ENCODE measurements at places on chromosomes 13 and 19. TPM values are rescaled to one million over a fixed set of nuclear protein-coding genes. Genes with fewer than 3 reads are reported as not detected.
A peak's percentile ranks its signal among the peaks of the same experiment; 100 is the strongest.

- no peak for DNase-seq
These were observed 334.7 kb downstream of the IRS2 start for GRCh38 chr13:109451726-109452125.

GRCh38 chr13:106685143-106685542 lies 117.2 kb upstream of the ARGLU1 start:
- DNase-seq = no peak

Gene PRSS57
- not detected for total RNA-seq

Gene SYT3
- 1.8 TPM for total RNA-seq

Gene MED29
- total RNA-seq = 41.9 TPM

GRCh38 chr13:39777021-39777420 lies 121.6 kb downstream of the COG6 start:
- DNase-seq = no peak

DNA sequence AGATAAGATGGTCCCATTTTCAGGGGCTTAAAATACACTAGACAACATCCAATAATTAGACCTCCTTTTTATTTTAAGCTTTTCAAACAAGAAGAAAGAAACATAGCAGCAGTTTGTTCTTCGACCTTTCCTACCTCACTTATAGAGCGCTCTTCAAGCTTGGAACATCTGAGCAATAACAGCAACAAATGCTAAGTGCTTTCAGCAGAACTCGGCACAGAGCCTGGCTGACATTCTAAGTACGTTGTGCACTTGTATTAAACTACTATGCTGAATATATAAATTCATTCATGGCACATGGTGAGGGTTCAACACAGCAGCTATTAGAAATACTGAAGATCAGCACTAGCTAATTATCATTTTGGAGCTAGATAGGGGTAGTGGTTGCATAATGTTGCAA lies 256.1 kb upstream of the MAB21L1 start:
- no peak for DNase-seq

DNA sequence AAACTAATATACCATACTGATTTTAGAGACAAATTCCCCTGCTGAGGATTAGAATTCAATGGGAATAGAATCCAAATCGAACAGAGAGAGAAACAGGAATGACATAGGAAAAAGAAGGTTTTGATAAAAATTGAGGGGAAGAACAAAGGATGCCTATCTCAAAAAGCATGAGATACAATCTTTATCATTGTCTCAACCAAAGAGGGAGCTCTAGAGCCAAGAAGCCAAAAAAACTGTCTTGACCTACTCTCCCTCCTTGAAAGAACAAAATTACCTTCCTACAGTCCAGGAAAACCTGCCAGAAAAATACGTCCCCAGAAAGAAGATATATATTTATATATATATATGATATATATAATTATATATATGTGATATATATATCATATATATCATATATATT lies 39.2 kb upstream of the MIR17HG start:
- peak; percentile 19 for DNase-seq

- no peak for DNase-seq
These were observed 71.6 kb downstream of the KL start for GRCh38 chr13:33087790-33088189.

GRCh38 chr13:48819899-48820298 lies 155.8 kb upstream of the FNDC3A start:
- DNase-seq = no peak

GRCh38 chr19:36604656-36605100 lies 435 bp upstream of the ZNF382 start:
- peak; percentile 81 for DNase-seq

DNA sequence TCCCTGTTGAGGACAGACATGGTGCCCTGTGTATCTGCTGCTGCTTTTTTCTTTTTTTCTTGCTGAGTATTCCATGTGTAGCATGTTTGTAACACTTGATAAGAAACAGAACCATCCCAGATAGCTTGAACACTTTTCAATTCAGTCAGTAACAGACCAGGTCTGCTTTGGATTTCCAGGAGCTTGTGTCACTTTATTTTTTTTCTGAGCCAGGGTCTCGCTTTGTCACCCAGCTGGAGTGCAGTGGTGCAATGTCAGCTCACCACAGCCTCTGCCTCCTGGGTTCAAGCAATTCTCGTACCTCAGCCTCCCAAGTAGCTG lies 43.7 kb downstream of the BBC3 start:
- DNase-seq = no peak

DNA sequence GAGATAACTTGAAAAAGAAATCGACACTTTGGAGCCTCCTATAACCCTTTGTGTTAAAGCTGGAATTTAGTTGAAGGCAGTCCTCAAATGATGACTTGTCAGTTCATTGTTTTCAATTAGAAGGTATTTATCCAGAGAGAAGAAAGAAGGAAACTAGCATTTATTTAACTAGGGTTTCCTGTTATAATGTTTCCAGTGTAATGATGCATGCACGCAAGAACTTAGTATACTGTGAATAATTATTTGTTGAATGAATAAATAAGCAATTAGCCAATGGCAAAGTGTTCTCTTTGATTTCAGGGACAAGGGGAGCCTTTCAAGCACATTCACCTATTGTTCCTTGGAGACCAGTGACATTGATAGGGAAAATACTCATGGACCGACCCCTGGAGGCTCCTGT lies 307.4 kb downstream of the KLF5 start:
- no peak for DNase-seq

DNA sequence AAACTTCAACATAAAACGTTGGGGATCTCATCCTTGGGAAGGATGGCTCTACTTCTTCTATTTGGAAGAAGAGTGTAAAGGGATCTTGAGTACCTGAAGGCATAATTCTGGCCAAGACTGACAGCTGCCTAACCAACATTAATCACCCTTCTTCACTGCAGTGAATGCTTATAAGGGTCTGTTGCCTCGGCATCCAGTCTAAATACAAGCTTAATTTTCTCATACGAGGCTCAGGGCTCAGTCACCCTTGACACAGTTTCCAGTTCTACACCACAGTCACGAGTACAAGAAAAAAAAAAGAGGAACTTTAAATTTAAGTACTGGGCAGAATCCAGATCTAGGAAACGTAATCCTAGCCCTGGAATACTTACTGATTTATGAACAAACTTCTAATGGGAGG lies 9.0 kb downstream of the FPR3 start:
- no peak for DNase-seq

- DNase-seq = no peak
These were observed 558.8 kb upstream of the KLHL1 start for GRCh38 chr13:70666883-70667556.

DNA sequence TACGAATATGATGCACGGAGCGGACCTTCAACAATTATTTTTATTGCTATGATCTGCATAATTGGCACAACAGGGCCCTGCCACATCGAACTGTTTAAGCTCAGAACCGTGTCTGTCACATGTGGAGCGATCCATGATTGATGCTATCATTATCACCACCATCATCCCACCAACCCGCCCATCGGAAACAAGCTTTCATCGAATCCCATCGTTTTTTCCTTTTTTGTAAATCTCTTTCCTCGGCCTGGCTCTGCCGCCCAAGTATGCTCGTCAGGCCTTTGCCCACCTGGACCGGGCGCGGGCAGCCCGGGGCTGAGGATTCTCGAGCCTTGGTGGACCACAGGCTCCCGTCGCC lies 533 bp upstream of the DCAF15 start:
- DNase-seq = no peak

DNA sequence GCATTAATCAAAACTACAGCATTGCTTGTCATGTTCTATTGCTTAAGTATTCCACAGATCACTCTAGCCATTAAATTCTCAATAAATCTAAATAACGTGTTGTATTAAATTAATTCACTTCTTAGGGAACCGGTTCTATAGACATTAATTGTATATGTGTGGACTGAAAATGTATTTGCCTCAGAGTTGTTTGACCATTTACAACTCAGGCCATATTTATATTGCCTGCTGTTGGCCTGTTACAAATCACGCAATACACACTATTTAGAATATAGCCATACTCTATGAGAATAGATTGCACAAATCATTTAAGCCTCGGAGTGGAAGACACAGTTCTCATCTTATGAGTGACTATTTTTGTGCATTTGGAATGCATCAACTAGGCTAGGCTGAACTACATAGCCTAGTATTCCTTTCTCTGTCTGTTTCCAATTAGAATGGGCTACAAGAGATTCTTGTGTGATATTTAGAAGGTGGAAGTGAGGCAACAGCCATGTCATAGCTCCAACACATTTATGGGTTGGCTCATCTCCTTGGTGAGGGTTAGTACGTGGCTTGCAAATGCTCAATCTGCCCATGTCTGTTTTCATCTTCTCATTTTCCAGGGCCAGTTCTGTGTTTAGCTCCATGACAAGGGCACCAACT lies 1116.1 kb downstream of the PCDH9 start:
- DNase-seq = no peak

DNA sequence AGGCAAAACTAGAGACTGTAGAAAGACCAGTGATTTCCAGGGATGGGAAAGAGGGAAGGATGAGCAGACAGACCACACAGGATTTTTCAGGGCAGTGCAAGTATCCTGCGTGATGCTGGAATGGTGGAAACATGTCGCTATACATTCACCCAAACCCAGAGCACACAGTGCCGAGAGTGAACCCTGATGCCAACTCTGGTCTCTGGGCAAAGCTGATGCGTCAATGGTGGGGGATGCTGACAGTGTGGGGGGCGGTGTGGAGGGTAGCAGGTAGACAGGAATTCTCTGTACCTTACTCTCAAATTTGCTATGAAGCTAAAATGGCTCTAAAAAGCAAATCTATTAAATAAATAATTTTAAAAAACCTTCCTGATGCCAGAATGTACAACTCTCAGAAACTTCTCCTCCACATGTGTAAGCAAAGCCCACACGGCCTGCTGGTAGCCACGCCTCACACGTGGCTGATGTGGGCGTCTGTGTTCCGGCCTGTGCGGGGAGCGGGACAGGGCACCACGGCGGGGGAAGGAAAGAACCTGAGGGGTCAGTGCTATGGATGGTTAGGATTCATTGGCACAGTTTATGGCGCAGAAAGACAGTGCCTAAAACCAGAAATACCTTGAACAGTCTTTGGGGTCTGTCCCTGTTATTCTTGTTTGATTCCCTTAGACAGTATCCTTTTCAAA lies 23.9 kb downstream of the CARS2 start:
- no peak for DNase-seq

DNA sequence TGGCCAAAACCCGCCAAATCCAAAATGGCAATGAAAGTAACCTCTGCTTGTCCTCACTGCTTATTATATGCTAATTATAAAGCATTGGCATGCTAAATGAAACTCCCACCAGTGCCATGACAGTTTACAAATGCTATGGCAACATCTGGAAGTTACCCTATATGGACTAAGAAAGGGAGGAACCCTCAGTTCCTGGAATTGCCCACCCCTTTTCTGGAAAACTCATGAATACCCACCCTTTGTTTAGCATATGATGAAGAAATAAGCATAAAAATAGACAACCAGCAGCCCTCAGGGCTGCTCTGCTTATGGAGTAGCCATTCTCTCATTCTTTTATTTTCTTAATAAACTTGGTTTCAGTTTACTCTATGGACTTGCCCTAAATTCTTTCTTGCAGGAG lies 269.8 kb downstream of the OLFM4 start:
- DNase-seq = no peak

GRCh38 chr19:44643605-44644401 lies at the start of gene PVR:
Gene PVR (plus strand): TSS chr19:44643910. CDS start chr19:44644097, 187 bp downstream.
- peak; percentile 76 for DNase-seq

DNA sequence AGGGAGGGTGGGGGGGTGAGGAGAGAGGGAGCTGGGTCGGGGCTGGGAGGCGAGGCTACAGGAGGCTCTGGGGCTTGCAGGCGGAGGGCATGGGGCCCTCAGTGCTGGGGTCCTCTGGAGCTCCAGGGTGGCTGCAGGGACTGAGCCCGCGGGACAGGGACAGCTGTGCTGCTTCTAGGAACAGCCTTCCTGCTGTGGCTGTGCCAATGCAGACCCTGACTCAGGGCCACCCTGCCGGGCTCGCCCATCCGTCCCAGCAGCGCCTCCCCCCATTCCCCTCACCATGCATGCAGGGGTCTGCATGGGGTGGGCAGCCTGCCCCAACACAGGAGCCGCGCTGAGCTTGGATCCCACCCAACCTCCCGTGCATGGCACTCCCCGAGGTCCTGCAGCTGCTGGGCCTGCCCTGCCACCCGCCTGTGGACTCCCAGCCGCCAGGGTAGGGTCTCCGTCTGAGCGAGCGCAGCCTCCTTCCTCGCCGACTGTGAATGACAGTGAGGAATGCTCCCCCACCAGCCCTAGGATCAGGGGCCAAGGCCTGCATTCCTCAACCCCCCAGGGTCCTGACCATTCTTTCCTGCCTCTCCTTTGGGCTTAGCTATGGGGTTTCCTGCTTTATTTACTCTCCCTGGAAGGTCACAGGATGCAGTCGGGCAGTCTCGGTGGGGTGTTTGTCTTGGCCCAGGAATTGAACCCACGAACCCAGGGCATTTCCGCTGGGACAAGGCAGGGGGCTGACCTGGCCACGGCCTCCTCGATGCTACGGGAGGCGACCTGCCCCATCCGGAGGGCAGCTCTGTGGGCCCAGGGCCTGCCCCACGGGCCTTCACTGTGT lies 23.4 kb downstream of the CEBPG start:
- DNase-seq = no peak

- DNase-seq = peak; percentile 100
These were observed at the start of gene ZNF555 for GRCh38 chr19:2840794-2841791. Gene ZNF555 (plus strand): TSS chr19:2841475. CDS start chr19:2841573, 98 bp downstream.

GRCh38 chr19:18865973-18866799 lies 29.8 kb downstream of the CERS1 start:
- DNase-seq = peak; percentile 77

Gene FLT3LG
- 6.5 TPM for total RNA-seq

- DNase-seq = no peak
These were observed 50.9 kb upstream of the ATP11A start for GRCh38 chr13:112638919-112639318.

DNA sequence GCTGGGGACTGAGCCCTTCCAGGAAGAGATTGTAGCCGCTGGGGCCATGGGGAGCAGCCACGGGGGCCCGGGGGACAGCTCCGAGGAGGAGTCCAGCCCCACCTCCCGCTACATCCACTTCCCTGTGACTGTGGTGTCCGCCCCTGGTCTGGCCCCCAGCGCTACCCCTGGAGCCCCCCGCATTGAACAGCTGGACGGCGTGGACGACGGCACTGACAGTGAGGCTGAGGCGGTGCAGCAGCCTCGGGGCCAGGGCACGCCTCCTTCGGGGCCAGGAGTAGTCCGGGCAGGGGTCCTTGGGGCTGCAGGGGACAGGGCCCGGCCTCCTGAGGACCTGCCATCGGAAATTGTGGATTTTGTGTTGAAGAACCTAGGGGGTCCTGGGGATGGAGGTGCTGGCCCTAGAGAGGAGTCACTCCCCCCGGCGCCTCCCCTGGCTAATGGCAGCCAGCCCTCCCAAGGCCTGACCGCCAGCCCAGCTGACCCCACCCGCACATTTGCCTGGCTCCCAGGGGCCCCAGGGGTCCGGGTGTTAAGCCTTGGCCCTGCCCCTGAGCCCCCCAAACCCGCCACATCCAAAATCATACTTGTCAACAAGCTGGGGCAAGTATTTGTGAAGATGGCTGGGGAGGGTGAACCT lies 9.6 kb downstream of the IGFLR1 start:
- DNase-seq = no peak

Gene PGLYRP1
- not detected for total RNA-seq

Gene GPC6
- 23.3 TPM for total RNA-seq
